ENCODE measurements at places on chromosomes 4 and X. TPM values are rescaled to one million over a fixed set of nuclear protein-coding genes. Genes with fewer than 3 reads are reported as not detected.

The PDGFRA gene
- total RNA-seq: 0.35 TPM

The TEC gene
- total RNA-seq: 6.1 TPM

The MAGEA3 gene
- total RNA-seq: not detected

The ARHGAP24 gene
- 7.8 TPM for total RNA-seq

The GLOD5 gene
- not detected for total RNA-seq

GRCh38 chr4:78145622-78146021 is 88.5 kb downstream of the FRAS1 start:
- DNase-seq: peak; percentile 29

GRCh38 chr4:118280501-118281218 is 72.1 kb downstream of the PRSS12 start:
- DNase-seq: peak; percentile 79

DNA sequence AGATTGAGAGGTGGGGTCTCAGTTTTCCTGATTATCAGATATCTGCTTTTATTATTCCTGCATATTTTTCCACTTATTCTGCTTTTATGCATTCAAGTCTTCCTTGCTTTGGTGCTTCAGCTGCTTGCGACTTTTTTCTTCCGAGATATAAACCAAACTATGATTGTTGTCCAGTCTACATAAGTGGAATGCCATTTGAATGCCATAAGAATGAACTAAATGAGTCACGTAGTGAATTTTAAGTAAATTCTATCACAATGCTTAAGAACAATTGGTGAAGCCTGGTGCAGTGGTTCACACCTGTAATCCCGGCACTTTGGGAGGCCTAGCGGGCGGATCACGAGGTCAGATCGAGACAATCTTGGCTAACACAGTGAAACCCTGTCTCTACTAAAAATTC is 189.1 kb downstream of the PCDH18 start:
- DNase-seq: peak; percentile 4

DNA sequence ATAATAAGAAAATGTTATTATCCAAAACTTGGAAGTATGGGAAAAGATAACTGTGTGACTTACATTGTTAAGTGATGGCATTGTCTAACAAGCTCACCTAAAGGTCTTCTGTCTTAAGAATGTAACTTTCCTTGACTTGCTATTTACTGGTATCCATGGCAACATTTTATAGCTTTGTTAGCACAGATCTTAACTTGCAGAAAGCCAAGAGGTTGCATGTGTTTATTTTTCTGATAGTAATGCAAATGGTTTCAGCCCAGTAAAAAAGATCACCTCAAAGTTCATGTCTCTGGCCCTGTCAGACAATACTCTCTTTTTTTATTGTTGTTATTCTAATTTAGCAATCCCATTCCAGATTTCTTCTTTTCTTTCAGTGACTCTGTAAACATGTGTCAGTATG is 425.3 kb downstream of the SPRY1 start:
- peak; percentile 85 for DNase-seq

DNA sequence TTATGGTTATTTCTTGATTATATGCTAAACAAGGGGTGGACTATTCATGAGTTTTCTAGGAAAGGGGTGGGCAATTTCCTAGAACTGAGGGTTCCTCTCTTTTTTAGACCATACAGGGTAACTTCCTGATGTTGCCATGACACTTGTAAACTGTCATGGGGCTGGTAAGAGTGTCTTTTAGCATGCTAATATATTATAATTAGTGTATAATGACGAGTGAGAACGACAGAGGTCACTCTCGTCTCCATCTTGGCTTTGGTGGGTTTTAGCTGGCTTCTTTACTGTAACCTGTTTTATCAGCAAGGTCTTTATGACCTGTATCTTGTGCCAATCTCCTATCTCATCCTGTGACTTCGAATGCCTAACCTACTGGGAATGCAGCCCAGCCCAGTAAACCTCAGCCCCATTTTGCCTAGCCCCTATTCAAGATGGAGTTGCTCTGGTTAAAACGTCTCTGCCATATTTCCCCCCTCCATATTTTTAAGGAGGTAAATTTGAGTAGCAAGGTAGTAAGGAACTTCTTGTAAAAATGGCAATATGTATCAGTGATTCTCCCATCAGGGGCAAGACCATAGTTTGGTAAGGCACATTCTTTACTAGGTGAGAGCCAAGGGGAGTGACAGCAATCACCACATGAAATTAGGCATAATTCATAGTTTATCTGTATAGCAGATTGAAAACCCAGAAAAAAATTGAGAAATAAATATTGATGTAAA is 2.6 kb downstream of the CXCL2 start:
- DNase-seq: peak; percentile 76

GRCh38 chrX:49842621-49843020 is 13.5 kb downstream of the PAGE4 start:
- DNase-seq: peak; percentile 0

DNA sequence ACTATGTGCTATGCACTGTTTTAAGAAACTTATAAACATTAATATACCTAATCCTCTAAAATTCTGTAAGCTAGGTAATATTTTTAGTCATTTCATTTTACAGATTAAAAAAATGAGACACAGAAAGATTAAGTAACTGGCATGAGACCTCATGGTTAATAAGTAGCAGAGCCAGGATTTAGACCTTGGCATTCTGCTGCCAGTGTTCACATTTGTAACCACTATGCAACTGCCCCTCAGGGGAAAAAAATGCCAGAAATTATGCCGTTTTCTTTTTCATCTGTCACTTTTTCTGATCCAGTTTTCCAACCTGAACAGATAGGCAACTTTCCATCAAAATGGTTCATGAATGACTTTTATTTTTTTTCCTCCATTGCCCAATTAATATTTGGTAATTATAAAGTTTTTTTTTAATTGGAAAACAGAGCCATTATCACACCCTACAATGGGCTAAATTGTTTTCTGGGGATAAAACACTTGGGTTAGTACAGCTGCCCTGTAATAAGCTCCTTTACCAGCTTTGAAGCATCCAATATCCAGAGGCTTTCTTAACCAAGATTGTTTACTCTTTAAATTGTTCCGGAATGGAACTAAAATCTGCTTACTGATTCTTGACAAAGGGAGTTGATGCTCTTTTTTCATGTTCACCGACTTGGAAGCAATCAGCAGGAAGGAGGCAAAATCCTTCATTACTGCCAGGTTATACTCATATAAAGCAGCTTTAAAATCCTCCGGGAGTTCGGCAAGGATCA is 56.4 kb upstream of the DDX60 start:
- DNase-seq: peak; percentile 82

DNA sequence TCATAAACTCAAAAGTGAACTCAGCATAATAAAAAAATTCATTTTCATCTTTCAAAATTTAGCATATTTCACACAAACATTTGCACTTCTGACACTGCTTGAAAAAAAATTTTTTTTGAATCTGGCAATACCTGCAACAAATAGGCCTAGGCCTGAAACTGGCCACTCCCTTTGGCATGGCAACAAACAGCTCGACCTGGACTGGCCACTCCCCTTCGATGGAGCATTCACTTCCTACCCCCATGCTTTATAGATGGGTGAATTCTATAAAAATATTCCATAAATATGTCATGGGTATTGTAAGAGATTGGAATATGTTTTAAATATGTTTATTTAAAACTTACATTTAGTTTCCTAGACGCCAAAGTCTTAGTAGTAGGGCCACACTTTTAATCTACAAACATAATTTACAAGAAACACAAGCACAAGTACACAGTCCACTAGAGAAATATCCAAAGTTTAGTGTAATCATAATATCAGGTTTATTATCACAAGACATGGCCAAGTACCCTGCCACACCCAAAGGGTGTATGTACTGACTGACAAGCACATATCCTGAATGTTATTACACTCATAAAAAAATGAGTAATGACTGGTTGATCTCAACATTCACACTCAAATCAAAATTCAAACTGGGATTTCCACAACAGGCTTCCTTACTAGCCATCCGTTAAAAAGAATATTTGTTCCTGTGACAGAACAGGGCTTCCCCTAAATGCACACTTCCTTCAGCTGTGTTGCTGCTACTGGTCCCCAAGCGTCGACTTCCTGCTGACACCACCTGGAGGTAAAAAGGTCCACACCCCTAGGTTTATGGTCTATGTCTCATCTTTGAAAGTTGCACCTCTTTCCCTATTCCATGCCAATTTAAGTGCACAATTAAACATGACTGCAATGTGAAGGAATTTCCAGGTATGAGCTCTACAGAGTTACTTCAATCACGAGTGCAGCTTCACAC is 271.5 kb downstream of the NR3C2 start:
- peak; percentile 5 for DNase-seq

- no peak for DNase-seq
These were observed 49.7 kb downstream of the OTC start for GRCh38 chrX:38402118-38402517.

- DNase-seq: no peak
These were observed 145.4 kb upstream of the PLAC1 start for GRCh38 chrX:134803551-134804183.

GRCh38 chrX:499870-500364 is 113.2 kb upstream of the PPP2R3B start:
- DNase-seq: no peak

DNA sequence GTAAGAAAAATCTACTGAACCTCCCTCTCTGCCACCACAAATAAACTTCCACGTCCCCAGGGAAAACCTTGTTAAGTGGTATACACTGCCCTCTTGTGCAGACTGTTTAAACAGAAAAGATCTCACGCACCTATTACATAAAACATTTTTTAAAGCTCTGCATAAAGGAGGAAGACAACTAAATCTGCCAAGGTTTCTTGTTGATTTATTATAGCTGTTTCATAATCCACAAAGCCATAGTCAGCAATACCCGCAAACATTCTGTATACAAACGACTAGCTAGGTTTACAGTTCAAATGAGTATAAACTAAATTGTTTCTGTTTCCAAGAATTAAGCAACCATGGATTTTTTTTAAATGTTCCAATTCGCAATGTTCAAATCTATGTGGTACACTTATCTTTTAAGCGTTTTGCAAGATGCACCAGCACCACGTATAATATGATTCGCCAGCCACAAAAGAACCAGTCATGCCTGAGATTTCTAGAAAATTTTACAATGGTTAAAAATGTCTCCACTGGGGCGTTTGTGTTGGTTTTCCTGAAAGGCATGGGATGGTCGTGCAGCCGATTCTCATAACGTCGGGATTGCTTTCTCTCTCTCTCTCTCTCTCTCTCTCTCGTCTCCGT is 164.6 kb downstream of the PRKX start:
- peak; percentile 27 for DNase-seq

All from renal cortical epithelial cell (primary cell).